ENCODE measurements at places on chromosomes 16 and 17.

- no peak for DNase-seq
Measured at GRCh38 chr17:50221864-50222545, 20.6 kb upstream of the COL1A1 start.

DNA sequence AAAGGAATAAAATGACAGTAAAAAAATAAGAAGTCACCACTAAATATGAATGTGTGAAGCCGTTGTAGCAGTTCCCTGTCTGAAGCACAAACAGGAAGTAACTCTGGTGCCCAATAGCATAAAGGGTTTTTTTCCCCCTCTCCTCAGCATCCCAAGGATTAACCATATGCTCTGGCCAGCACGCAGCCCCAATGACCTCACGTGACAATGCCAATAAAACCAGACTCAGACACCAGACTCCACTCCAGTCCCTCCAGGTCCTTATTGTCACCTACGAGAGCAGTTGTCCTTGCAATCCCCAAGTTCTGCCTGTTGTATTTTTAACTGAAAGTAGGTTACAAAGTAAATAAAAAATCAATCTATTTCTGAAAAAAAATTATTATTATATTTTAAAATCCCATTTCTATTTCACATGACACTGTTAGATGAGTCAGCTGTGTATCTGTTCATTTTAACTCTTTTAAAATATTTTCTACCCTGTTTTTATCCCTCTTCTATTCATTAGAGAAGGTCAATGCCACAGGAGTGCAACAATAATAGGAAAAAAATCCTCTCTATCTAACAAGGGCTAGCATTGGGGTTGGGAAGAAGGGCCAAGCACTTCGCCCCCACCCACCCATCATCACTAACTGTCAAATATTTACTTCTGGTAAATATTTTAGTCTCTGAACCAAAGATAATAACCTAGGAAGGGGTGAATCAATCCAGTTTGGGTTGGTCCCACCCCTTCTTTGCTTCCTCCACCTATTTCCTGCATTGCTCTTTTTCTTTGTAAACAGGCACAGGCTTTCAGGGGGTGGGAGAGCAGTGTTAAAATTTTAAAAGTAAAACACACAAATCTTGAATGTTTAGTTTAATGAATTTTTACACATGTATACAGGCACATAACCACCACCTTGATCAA is 6.6 kb downstream of the PRAC1 start:
- no peak for DNase-seq

DNA sequence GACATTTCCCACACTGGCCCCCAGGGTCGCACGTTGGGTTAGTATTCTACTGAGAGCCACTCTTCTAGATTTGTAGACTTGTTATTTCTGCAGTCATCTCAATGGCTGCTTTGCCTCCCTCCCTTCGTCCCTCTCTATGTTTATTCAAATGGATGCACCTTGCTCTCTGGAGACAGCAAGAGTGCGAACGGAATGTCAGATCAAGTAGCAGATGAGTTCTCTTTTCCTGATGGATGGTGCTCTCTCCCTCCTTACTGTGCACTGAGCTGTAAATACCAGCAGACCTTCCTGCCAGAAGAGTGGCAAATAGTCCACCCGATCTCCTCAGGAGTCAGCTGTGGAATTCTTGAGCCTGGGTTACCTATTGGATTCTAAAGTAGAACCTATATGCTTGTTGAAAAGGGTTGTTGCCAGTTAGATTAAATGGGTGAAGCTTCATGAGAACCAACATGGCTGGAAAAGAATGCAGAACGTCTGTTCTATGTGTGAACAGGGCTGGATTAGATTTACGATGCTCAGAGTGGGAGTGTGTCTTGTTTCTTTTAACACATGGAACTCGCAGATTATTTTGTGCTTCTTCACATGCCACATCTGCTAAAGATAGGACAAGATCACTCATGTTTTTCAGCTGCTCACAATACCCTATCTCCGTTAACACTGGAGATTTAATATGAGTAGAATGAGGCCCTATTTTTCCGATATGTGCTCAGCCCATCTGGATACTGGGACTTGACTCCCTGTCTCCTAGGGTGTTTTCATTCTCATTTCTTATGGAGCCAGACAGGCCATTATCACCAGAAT is 6.1 kb downstream of the GNAO1 start:
- no peak for DNase-seq

DNA sequence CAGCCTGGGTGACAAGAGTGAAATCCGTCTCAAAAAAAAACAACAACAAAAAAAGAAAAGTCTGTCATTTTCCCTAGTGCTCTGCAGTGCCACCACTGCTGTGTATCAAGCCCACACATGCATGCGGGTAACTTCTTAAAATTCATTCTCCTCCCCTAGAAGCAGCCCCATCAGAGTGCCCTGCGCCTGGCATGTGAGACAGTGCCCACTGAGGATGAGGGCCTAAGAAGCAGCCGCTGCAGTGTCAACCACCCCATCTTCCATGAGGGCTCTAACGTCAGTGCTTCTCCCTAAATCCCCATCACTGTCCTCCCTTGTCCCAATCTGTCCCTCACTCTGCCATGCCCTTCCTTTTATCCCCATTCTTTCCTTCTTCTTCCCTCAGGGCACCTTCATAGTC is 10.2 kb downstream of the COX6A2 start:
- DNase-seq: no peak

DNA sequence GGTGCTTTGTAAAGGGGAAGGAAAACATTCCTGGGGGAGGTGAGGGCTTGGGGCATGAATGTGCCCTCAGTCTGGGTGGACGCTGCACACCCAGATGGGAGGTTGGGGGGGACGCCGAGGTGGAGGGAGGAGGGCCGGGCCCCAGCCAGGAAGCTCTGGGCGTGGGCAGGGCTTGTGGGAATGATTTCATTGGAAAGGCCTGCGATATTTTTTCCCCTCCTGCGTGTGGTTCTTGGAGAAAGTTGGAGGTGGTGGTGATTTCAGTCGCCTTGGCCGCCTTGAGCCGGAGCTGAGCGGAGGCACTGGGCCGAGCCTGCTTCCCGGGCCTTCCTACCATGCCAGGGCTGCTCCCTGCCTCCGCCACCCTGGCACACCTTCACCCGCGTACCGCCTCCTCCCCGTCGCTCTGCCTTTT is 26.4 kb upstream of the CLEC18A start:
- DNase-seq: no peak

DNA sequence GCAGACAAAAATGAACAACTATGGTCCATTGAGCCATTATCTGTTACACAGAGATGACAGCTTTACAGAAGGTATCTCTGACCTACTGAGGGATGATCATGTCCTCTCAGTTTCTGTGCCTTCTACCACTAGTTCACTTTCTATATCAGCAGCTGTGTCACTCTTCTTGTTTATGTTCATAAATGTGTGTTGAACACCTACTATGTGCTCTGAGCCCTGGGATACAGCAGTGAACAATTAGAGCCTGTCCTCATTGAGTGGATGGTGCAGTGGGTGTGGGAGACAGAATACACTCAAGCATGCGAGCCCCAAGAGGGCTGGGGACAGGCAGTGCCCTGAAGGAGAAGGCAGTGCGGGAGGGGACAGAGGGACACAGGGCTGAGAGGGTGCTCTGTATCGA is 92.1 kb downstream of the ABCC6 start:
- no peak for DNase-seq

DNA sequence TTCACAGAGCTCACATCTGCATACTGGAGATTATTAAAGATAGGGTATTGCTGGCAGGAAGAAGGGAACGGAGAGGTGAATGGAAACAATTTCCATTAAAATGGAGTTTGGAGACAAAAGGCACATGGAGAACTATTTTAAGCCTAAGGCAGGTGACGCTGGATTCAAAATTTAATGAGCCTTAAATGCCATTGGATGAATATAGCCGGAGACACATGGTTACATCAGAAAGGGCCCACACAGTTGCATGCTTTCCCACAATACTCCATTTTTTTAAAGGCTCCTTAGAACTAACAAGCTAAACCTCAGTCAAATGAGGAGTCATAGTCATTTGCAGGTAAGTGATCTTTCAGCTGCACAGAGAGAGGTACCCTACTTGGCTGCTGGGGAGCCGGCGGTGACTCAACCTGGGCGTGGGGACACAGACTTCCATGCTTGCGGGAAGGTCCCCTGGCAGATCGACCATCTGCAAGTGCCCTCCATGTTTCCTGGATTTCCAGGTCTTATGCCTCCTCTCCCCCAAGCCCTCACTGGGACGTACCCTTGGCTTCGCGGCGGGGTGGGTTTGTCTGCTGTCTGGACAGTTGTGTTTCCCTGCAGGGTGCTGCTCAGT is 259.2 kb downstream of the CBLN1 start:
- no peak for DNase-seq

Data from activated CD8-positive, alpha-beta memory T cell treated with anti-CD3 and anti-CD28 coated beads, Interleukin-2, amount 50 U/mL, for 4 hours (primary cell).